ENCODE measurements at places on chromosomes 3 and 15.
A peak's percentile ranks its signal among the peaks of the same experiment; 100 is the strongest.

- no peak for DNase-seq
These were observed 87.1 kb upstream of the MYZAP start for GRCh38 chr15:57504599-57504940.

DNA sequence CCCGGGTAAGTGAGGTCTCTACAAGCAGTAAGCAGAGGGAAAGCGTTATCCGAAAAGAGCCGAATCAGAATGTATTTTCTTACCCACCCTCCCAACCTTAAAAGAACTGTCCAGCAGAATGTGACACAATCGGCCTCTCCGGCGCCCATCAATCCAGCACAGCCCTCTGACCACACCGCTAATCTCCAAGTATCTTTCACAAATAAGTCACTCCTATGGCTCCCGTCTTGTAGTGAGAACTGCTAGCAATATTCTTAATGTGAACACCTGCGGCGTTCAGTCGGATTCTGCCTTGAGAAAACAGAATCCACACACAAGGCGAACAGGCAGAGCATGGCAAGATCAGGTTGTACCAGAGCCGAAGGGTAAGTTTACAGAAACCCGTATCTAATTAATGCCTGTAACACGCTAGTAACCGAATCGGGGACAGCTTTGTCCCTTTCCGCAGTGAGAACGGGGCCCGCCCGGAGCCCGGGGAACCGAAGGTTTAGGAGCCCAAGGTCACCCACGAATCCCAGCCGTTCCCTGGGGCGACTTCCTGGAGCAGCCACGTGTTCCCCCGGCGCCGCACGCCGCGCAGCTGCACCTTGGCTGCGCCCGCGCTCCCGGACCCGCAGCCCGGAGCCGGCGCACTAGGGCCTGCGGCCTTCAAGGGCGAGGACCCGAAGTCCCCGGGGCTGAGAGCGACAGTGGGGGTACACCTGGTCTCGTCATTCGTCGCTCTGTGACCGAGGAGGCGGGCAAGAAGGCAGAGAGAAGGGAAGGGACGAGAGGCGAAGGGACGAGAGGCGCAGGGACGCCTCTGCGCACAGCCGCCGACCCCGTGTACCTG is 672 bp downstream of the TFRC start:
- peak; percentile 50 for DNase-seq

- DNase-seq = no peak
These were observed 287.3 kb upstream of the TLE3 start for GRCh38 chr15:70385052-70385451.

- DNase-seq = no peak
These were observed 52.6 kb downstream of the SLC12A6 start for GRCh38 chr15:34284937-34285336.

- DNase-seq = no peak
These were observed 69.2 kb downstream of the PLXNA1 start for GRCh38 chr3:127052121-127052561.

GRCh38 chr3:77931255-77932009 is 891.5 kb downstream of the ROBO2 start:
- DNase-seq = no peak

DNA sequence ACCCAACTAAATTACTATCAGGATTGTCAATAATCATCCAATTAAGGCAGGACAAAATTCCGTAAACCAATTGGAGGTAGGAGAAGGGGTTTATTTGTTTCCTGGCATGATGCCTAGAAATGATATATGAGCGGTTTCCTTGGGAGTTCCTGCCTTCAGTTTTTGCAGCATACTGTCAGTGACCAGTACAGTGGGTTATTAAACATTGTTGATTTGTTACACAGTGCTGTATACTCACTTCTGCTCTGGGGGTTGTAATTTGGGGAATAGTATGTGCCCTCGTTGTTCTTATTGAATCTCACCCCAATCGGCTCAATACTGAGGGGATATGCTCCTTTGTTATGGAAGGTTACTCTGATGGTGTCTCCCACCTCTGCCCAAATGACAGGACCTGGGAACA is 22.2 kb downstream of the CP start:
- no peak for DNase-seq

DNA sequence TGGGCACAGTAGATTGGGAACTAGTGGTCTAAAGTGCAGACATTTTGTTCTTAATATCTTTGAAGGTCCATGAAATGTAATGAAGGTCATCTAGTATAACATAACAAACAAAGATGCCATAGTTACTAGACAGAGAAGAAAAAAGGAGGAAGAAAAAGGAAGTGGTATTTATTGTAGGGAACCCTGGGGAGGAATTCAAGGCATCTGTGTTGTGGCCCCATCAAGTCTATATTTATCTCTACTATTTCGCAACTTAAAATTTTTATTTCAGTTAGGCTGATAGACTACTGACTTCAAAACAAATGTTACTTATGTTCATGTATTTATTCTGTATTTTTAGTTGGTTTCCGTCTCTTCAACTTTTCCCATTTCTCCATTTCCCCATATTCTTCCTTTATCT is 48.9 kb upstream of the ZDHHC23 start:
- DNase-seq = peak; percentile 32

DNA sequence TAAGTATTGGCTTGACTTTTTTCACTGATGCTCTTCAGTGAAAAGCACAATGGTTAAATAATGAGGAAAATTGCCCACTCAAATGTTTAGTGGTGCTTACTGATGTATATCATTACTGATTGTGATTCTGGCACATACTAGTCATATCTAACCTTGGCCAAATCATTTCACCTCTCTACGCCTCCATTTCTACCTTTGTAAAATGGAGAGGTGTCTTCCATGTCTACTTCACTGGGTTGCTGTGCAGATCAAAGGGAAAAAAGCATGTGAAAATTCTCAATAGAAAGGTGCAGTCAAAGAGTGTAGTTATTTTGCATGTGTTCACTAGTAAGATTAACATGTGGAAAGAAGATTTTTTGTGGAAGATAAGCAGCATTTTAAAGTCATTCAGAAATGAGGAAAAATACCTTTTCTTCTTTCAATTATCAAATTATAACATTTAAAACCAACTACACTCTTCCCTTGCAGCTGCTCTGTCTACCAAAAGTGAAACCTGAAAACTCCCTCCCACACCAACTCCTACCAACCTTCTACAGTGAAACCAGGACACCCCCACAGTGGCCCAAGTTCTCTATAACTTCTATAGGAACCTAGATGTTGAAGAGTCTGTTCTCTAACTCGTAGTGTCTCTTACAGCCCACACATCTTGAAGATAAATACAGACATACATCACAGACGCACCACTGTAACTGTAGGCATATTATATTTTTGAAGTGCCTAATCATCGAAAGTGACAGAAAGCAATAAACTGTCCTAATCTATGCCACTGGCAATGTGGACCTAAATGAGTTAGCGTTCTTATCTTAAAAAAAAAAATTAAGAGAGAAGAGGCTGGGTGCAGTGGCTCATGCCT is 1.4 kb downstream of the CD200R1 start:
- no peak for DNase-seq

- DNase-seq = no peak
These were observed 115.5 kb upstream of the NECTIN3 start for GRCh38 chr3:110956081-110956480.
